ENCODE measurements at places on chromosomes 5 and 9.

DNA sequence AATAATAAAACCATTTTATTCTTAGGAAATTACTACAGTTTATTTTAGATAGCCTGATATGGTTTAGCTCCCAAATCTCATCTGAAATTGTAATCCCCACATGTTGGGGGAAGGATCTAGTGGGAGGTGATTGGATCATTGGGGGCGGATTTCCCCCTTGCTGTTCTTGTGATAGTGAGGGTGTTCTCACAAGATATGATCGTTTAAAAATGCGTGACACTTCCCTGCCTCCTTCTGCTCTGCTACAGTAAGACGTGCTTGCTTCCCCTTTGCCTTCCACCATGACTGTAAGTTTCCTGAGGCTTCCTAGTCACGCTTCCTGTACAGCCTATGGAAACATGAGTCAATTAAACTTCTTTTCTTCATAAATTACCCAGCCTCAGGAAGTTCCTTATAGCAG is 122.4 kb upstream of the FGF10 start:
- no peak for DNase-seq

DNA sequence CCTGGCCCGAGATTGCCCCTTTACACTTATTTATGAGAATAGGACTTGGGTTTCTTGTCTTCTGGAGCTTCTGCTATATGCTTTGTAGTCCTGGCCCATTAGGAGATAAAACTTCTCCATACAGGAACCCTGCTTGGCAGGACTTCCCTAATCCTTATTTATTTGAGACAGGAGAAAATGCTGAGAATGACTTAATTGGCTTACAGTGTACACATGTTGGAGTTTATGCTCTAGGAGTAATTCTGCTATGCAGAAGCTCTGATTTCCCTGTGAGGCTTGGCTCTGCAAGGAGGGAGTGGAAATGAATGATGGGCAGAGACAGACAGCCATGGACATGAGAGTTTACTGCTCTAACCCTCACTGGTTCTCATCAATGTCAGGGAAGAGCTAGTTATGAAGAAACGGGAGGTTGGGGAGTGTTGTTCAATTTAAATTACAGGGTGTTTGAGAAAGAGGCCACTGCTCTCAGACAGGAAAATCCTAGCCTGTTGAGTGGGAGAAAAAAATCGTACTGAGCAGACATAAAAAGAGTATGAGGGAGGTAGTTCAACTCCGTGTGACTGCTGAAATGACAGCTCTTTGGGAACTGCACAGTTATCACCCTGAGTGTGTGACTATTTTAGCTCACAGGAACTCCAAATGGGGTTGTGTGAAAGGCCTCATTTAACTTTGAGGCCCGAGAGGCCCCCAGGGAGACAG is 37.5 kb downstream of the ACTBL2 start:
- DNase-seq: no peak

DNA sequence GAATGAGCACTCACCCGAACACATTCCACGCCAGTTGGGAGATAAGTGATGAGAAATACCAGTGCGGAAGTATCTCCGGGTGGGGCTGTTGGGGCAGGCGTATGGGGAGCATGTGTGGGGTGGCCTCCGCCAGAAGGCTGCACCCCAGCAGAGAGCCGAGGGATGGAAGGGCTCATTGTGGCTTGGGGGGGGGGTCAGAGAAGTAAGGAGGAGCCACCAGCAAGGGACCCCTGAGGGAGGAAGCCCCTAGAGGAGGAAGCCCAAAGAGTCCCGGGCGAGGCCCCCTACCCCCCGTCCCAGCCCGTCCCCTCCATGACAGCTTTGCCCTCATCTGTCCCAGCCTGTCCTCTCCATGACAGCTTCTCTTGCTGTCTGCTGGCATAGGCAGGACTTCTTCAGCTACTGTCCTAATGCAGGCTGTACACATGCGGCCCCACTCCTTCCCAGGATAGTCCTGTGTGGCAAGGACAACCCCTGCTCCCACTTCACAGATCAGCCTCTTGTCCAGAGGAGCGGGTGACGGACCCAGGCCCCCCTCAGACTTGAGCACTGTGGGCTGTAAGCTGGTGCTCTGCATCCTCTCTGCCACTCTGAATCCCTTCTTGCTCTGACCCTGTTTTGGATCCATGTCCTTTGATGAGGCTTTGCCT is 239.6 kb downstream of the CACNA1B start:
- DNase-seq: no peak

- no peak for DNase-seq
These were observed 326.7 kb downstream of the MLLT3 start for GRCh38 chr9:20295555-20295954.

GRCh38 chr9:109806506-109807115 is 26.6 kb downstream of the PALM2AKAP2 start:
- no peak for DNase-seq

DNA sequence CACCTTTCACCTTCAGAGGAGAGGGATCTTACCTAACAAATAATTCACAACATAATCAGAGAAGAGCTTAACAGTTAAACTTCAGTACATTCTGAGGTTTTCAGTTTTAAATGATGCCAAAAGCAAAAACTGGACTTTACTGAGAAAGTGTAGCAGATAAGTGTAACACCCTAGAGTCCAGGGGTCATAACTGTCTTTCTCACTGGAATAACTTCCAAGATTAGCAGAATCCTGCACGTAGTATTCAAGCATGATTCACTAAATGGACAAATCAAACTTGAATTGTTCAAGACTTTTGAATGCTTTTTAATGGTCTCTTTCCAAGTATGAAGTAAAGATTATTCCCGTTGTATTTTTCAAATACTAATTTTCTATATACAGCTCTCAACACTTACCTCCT is 180.1 kb upstream of the NREP start:
- no peak for DNase-seq

- no peak for DNase-seq
These were observed 29.5 kb downstream of the MAMDC2 start for GRCh38 chr9:70073193-70073592.

- DNase-seq: no peak
These were observed 59.4 kb upstream of the EXOC3 start for GRCh38 chr5:383621-384020.

- peak; percentile 31 for DNase-seq
These were observed 709 bp downstream of the IQGAP2 start for GRCh38 chr5:76403766-76404222.

DNA sequence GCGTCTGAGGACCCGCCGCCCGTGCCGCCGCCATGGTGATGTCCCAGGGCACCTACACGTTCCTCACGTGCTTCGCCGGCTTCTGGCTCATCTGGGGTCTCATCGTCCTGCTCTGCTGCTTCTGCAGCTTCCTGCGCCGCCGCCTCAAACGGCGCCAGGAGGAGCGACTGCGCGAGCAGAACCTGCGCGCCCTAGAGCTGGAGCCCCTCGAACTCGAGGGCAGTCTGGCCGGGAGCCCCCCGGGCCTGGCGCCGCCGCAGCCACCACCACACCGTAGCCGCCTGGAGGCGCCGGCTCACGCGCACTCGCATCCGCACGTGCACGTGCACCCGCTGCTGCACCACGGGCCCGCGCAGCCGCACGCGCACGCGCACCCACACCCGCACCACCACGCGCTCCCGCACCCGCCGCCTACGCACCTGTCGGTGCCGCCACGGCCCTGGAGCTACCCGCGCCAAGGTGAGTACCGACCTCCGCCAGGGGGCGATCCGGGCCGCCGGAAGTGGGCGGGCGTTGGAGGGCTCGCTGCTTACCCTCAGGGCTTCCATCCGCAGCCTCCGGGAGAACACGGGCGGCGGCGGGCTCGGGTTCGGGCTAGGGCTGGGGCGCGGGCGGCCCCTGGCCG is 8.5 kb downstream of the PRR7 start:
- DNase-seq: peak; percentile 90

- DNase-seq: no peak
These were observed 322.2 kb upstream of the GRIA1 start for GRCh38 chr5:153168241-153168640.

DNA sequence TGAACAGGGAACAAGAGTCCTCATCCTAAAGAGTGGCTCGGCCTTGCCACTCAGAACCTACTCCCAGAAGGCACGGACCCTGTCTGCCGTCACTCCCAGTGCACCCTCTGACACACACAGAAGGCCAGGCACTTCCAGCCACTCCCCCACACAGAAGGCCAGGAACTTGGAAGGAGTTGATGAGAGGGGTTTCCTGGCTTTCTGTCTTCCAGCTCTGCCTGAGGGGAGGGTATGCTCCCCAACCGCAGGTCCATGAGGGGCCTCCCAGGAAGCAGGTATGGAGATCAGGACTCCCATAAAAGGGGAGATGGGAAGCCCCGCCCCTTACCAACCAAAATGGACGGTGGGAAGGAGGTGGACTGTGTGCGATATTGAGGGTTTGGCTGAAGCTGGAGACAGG is 247.6 kb upstream of the IRX4 start:
- no peak for DNase-seq

- DNase-seq: no peak
These were observed 227.9 kb upstream of the TAS2R1 start for GRCh38 chr5:9858043-9858442.

DNA sequence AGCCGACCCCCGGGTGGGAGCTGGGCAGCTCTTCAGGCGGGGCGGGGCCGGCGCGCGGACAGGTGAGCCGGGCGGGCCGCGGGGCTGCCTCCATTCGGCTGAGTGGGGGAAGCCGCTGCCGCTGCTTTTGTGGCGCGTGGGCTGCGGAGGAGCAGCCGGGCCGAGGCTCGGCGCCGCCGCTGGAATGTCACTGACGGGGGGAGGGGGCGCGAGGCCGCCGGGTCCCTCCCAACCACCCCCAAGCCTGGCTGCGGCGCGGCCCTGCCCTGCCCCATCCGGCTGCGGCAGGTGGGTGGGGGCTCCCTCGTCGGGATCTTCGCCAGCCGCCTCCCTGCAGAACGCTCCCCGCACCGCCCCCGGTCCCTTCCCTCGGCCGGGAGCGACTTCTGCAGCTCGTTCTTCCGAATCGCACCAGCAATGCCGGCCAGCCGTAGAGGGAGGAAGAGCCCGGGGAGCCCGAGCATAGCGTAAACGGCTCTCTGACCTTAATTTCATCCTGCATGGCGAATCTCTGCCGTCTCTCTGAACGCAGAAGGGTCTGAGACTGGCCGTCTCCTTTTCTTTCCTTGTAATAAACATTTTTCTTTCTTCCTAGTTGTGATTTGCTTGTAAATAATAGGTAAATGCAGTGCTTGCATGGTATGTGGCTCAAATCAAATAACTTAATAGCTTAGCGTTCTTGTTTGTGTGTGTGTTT is 505 bp downstream of the SPTAN1 start:
- peak; percentile 25 for DNase-seq

GRCh38 chr9:113882636-113883164 is 6.6 kb downstream of the ZNF618 start:
- no peak for DNase-seq

- DNase-seq: no peak
These were observed 182.0 kb downstream of the GIN1 start for GRCh38 chr5:102937894-102938293.

DNA sequence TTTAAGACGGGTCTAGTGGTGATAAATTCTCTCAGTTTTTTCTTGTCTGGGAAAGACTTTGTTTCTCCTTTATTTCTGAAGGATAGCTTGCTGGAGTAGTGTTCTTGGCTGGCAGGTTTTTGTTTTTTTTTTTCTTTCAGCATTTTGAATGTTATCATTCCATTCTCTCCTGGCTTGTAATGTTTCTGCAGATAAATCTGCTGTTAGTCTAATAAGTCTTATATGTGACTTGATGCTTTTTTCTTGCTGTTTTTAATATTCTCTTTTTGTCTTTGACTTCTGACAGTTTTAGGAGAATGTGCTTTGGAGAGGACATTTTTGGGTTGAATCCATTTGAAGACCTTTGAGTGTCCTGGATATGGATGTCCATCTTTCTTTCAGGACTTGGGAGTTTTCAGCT is 16.0 kb downstream of the HSD17B4 start:
- no peak for DNase-seq

- DNase-seq: no peak
These were observed 295.5 kb upstream of the SMC2 start for GRCh38 chr9:103798620-103799019.

- no peak for DNase-seq
These were observed 91.0 kb upstream of the C9orf72 start for GRCh38 chr9:27664121-27664779.

DNA sequence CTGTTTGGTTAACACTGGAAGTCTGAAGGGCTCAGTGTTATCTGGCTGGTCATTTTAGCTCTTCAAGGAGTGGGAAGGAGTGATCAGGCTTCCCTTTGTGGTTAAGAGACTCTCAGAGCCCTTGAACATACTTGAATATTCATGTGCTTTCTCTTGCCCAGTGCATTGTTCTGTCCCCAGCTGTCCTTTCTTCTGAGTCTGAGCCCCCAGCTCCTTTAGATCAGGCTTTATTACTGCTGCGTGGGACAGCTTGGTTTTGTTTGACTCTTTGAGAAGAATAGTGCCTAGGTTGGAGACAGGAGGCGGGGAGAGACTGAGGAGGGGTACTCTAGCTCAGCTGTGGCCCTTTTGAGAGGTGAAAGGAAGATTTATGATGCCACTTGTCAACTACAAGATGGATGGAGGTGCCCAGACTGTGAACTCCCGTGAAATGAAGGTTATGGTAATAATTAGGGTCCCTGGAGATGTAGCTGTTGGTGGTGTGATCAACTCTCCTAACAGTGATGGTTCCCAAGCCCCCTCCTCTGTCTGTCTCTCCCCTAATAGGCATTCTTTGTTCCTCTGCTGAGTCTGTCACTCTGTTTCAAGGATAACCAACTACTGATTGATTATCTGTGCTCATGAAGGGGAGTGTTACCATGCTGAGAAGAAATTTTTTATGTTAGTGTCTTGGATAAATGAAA is 83.1 kb upstream of the GLRA1 start:
- DNase-seq: no peak

DNA sequence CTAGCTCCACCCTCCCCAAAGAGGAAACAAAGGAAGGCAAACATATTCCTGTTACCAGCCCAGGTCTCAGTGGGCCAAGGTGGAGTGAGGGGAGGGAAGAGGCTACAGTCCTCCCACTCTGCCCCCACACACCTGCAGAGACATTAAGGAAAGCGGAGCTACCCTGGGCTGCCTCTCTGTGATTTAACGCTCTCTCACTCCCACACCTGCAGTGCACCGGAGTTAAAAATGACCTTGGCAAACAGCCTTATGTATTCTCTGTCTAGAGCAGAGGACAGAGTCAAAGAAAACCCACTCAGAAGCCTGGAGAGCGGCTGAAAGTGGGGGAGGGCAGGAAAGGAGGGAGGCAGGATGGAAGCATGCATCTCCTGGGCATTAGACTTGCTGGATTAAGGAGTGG is 32.7 kb downstream of the KCNIP1 start:
- DNase-seq: no peak

DNA sequence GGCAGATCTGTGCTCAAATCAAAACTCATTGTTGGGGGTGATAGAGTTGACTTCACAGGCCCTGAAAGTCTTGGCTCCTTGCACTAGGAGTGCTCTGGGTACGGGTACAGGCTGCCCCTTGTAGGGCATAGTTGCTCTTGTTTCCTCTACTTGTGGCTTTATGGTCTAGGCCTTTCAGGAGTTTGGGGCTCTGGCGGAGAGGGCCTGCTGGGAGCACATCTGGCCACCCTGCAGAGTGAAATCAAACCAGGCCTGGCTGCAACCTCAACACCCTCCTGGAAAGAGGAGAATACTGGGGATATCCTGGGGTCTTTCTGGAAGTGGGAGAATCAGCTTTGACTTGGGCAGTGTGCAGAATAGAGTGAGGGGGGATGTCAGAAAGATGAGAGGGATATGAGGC is 1.5 kb downstream of the TGFBI start:
- no peak for DNase-seq

GRCh38 chr5:27876071-27876470 is 837.7 kb upstream of the CDH9 start:
- no peak for DNase-seq
